ENCODE measurements at places on chromosomes 4 and X. TPM values are rescaled to one million over a fixed set of nuclear protein-coding genes. Genes with fewer than 3 reads are reported as not detected.

Gene UGT2B15
- not detected for total RNA-seq

Gene TNIP3
- not detected for total RNA-seq

Gene GATA1
- total RNA-seq, result not detected

Gene PHEX
- total RNA-seq, result 0.21 TPM

Gene ANXA3
- total RNA-seq, result 18.7 TPM

Gene CLCN5
- 16.6 TPM for total RNA-seq

Gene IRAK1
- total RNA-seq, result 22.7 TPM

Gene GLUD2
- 0.18 TPM for total RNA-seq

Gene RBMXL3
- not detected for total RNA-seq

Gene VEGFC
- 4.3 TPM for total RNA-seq

Gene RAB33A
- total RNA-seq, result 2.8 TPM

Gene ZNF275
- 7.9 TPM for total RNA-seq

Gene CD38
- not detected for total RNA-seq

Gene MAGEA12
- total RNA-seq, result not detected

Gene MAP9
- total RNA-seq, result 20.8 TPM

Gene OTUD6A
- not detected for total RNA-seq

Gene GPR78
- total RNA-seq, result not detected

Gene FAM47A
- total RNA-seq, result not detected

Gene MAGEE2
- not detected for total RNA-seq

Gene ENPEP
- total RNA-seq, result 2.7 TPM

Gene MND1
- total RNA-seq, result 12.6 TPM

Gene DCLK2
- total RNA-seq, result 5.7 TPM

Gene DGKK
- 0.27 TPM for total RNA-seq

Gene ASB12
- 0.24 TPM for total RNA-seq

Gene DDIT4L
- total RNA-seq, result 4.0 TPM

Gene OTC
- total RNA-seq, result not detected

Gene ARHGAP36
- total RNA-seq, result not detected

Measured in cardiac muscle cell (in vitro differentiated cells and primary cell).